ENCODE measurements at places on chromosomes 7 and 10. TPM values are rescaled to one million over a fixed set of nuclear protein-coding genes. Genes with fewer than 3 reads are reported as not detected.

CALML3 gene
- total RNA-seq: not detected

DNA sequence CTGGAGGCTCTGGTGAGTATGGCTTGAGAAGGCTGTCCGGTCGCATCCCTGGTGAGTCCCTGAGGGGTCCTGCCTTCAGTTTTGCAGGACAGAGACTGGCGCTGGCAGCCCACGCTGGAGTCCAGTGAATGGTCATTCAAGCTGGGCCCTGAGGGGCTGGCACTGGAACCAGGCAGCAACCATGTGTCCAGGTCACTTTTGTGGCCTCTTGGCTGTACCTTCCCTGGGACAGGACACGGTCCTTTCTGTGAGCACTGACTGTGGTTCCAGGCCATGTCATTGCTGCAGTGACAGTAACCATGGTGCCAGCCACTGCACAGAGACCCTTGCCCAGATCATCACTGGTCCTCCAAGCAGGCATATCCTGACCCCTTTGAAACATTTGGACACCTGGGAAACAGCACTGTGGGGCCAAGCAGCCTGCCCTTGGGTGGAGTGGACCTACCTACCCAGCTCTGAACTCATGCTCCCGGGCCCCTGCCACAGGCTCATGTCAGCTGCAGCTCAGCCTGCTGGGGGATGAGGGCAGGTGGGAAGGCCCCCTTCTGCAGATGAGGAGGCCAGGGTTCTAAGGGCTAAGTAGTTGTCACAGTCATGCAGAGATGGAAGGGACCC lies 72.1 kb downstream of the ADCY1 start:
- no peaks in the 10 kb centered on the region for H3K36me3 ChIP-seq
- H3K4me3 ChIP-seq: no peak overlapping the region
- peaks cover 2% of the 10 kb centered on the region for H3K4me1 ChIP-seq
- no peak overlapping the region for H3K27ac ChIP-seq
- no peak for DNase-seq

- H3K27me3 ChIP-seq: no peaks in the 10 kb centered on the region
- H3K4me1 ChIP-seq: peaks cover 18% of the 10 kb centered on the region
- no peak overlapping the region for H3K27ac ChIP-seq
- no peak for DNase-seq
- H3K36me3 ChIP-seq: peaks cover 30% of the 10 kb centered on the region
These were observed 92.2 kb downstream of the AVL9 start for GRCh38 chr7:32587411-32587948.

DNA sequence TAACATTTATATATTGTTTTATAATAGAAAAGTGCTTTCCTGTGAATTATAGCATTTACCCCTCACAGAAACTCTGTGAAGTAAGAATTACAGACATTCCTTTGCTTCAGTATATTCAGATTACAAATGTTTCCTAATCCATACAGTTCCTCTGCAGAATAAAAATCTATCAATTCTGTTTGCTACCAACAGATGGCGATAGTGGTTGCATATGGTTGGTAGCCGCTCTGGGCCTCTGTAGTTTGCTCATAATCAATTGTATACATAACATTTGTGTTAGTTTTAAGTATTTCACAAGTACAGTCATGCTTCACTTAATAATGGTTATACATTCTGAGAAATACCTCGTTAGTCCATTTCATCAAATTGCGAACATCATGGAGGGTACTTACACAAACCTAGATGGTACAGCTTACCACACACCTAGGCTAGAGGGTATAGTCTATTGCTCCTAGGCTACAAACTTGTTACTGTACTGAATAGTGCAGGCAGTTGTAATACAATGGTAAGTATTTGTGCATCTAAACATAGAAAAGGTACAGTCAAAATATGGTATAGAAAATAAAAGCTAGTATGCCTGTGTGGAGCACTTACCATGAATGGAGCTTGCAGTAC lies 94.4 kb upstream of the STEAP4 start:
- H3K4me1 ChIP-seq: peaks cover 9% of the 10 kb centered on the region
- H3K36me3 ChIP-seq: no peaks in the 10 kb centered on the region
- no peak overlapping the region for H3K4me3 ChIP-seq
- peak; percentile 8 for DNase-seq
- H3K27me3 ChIP-seq: no peaks in the 10 kb centered on the region
- no peak overlapping the region for H3K27ac ChIP-seq

STEAP2 gene
- not detected for total RNA-seq

ABCA13 gene
- not detected for total RNA-seq

DNA sequence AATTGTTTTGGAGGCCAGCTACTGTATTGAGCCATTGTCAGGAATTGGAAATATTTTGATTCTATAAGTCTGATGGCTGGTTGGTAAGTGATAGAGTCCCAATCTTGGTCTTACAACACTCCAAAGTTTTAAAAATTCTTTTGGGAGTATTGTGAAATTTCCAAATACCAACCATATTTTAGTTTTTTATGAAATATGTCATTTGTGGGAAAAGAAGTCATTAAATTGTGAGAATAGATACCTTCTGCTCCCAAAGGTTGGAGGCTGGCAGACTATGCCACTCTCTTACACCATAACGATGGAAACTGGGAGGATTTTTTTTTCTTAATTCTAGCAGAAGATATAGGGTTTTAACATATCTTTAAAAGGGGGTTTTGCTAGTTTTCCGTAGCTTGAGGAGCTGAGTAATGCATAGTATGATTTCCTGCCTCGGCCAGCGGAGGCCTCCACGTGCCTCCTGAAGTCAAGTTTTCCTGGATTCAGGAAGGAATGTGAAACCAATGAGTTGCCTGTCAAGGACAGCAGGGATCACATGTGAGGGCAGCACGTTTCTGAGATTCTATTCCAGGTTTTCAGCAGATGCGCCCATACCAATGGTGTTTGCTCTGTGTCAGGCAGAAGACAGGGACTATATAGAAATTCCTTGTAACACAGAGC lies 92.2 kb upstream of the LAMB4 start:
- no peak overlapping the region for H3K4me3 ChIP-seq
- no peaks in the 10 kb centered on the region for H3K4me1 ChIP-seq
- H3K27ac ChIP-seq: no peak overlapping the region
- DNase-seq: no peak
- no peaks in the 10 kb centered on the region for H3K36me3 ChIP-seq
- H3K27me3 ChIP-seq: peaks cover 3% of the 10 kb centered on the region

PPP1R9A gene
- not detected for total RNA-seq

DNA sequence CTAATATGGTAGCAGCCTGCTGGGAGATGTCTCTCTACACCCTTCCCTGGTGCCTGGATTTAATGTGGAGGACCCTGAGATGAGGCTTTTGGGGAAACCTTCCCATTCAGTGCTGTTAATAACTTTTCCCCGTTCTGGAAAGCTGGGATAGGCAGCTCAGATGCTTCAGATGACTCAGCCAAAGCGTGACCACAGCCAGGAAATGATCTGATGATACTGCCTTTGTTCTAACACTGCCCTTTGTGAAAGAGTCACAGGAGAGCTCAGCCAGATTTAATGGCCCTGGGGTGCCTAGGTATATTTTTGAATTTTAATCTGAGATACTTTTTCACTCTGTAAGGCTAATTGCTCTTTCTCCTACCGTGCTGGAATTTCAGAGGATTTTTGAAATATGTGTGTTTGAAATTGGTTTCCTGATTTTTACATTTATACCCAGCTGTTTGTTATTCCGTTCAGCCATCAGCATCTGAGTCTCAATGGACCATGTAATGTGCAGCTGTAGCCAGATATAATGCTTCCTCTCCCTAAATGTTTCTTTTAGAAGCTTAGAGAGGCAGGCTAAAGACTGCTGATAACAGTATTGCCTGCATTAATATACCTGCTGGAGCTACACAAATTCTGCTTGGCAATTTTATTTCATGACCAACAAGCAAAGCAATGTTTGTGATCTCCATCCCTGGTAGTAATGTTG lies 17.8 kb downstream of the CELF2 start:
- no peaks in the 10 kb centered on the region for H3K27me3 ChIP-seq
- peaks cover 8% of the 10 kb centered on the region for H3K4me1 ChIP-seq
- H3K36me3 ChIP-seq: no peaks in the 10 kb centered on the region

GRCh38 chr7:34165466-34165865 lies 260.1 kb downstream of the BMPER start:
- no peaks in the 10 kb centered on the region for H3K27me3 ChIP-seq
- H3K27ac ChIP-seq: no peak overlapping the region
- no peaks in the 10 kb centered on the region for H3K36me3 ChIP-seq
- H3K4me1 ChIP-seq: no peaks in the 10 kb centered on the region
- no peak for DNase-seq

GRCh38 chr7:15094989-15095388 lies 192.4 kb upstream of the DGKB start:
- H3K4me3 ChIP-seq: no peak overlapping the region
- H3K27ac ChIP-seq: no peak overlapping the region
- no peaks in the 10 kb centered on the region for H3K4me1 ChIP-seq

GRCh38 chr7:33836797-33837355 lies 68.5 kb upstream of the BMPER start:
- DNase-seq: peak; percentile 32
- no peak overlapping the region for H3K27ac ChIP-seq
- H3K36me3 ChIP-seq: no peaks in the 10 kb centered on the region
- no peaks in the 10 kb centered on the region for H3K4me1 ChIP-seq

DNA sequence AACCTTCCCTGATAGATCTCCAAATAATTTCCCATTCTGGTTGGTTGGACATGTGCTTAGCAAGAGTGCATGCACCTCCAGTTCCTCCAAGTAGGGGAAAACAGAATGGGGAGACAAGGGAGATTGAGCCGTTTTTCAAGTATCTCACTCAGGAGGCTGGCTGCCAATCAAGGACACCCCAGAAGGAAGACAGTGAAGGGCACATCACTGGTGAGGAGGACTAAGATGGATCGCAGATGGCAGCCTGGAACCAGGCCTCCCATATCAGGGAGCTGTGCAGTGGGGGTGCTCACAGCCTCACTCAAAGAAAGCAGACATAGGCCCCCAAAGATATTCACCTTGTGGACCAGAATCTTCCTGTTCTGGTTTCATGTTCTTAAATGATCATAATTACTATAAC lies 31.2 kb downstream of the PTPRZ1 start:
- no peaks in the 10 kb centered on the region for H3K4me1 ChIP-seq
- H3K27me3 ChIP-seq: no peaks in the 10 kb centered on the region
- no peak overlapping the region for H3K4me3 ChIP-seq
- no peak overlapping the region for H3K27ac ChIP-seq

DNA sequence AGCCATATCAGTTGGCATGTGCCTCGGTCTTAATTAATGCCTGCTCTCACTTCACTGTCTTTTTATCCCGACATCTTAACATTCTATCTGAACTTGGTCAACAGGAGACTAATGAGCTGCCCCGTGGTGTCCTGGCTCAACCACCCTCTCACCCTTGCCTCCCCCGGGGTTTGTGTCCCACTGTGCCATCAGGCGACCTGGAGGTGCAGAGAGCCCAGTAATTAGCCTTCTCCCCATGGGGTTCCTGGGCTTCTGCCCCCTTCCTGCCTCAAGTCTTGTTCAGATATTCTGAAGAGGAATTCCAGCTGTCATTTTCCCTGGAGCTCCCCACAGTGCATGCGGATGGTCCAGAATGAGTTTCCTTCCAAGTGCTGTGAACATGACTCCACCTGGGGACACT lies 10.1 kb upstream of the JAKMIP3 start:
- H3K4me3 ChIP-seq: no peak overlapping the region
- DNase-seq: no peak
- no peaks in the 10 kb centered on the region for H3K4me1 ChIP-seq

DNA sequence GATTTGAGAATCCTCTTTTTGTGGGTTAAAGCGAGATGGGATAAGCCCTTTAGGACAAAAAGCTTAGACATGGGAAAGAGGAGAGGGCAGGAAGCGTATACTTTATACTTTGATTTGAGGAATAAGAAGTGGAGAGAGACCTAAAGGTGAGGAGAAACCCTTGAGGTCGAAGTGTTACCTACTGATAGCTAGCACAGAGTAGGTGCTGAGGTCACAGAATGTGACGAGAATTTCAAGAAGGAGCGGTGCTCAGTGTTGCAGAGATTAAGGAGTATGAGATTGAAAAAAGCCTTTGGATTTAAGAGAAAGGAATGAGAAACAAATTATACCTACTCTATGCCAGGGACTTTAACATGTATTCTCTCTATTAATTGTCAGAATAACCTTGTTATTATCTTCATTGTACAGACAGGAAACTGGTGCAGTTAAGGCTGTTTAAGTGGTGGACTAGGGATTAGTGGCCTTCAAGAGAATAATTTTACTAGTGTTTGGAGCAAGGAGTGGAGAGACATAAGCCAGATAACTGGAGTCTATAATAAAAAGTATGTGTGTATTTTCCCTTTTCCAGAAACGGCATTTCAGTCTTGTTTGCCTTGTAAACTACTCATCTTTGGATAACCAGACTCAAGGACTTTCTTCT lies 8.8 kb downstream of the CAPZA2 start:
- peaks cover 38% of the 10 kb centered on the region for H3K36me3 ChIP-seq
- H3K27ac ChIP-seq: peak overlapping the region; percentile 84
- H3K27me3 ChIP-seq: no peaks in the 10 kb centered on the region
- H3K4me1 ChIP-seq: peaks cover 76% of the 10 kb centered on the region
- no peak overlapping the region for H3K4me3 ChIP-seq

GRCh38 chr7:66699998-66700397 lies 40.5 kb upstream of the RABGEF1 start:
- no peak overlapping the region for H3K27ac ChIP-seq
- no peaks in the 10 kb centered on the region for H3K36me3 ChIP-seq
- H3K4me3 ChIP-seq: no peak overlapping the region
- no peaks in the 10 kb centered on the region for H3K4me1 ChIP-seq

DNA sequence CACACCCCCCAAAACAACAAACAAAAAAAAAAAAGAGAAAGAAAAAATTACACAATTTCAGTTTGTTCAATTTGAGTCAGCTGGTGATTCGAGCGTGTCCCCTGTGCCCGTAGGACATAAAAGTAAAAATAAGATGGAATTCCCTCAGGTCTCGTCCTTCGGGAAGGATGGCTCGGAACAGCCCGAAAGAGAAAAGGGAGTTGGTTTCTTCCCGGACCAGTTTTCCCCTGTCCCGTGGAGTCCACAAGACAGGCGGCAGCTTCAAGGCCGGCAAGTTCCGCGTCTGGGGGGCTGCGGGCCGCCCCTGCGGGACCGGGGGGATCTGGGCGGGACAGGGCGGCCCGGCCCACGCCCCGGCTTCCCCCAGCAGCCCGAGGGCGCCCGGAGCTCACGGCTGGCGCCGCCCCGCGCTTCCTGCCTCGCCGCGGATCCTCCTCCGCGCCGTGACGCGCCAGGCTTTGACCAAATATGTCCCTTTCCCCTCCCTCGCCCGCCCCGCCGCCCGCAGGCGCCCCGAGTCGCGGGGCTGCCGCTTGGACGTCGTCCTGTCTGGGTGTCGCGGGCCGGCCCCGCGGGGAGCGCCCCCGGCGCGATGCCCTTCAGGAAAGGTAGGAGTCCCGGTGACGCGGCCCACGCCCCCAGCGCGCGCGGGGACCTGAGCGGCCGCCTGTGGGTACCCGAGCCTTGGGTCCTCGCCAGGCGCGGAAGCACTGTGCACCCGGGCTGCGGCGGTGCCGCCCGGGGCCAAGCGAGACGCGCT lies 55.8 kb downstream of the RBM17 start:
- DNase-seq: peak; percentile 94
- peak overlapping the region; percentile 90 for H3K27ac ChIP-seq
- H3K27me3 ChIP-seq: no peaks in the 10 kb centered on the region
- H3K4me3 ChIP-seq: peak overlapping the region; percentile 81

GRCh38 chr10:42952931-42953683 lies 123.8 kb upstream of the RET start:
- H3K4me1 ChIP-seq: no peaks in the 10 kb centered on the region
- H3K27ac ChIP-seq: no peak overlapping the region
- peaks cover 4% of the 10 kb centered on the region for H3K27me3 ChIP-seq
- H3K4me3 ChIP-seq: no peak overlapping the region

INA gene
- 0.32 TPM for total RNA-seq

All from activated CD4-positive, alpha-beta T cell treated with anti-CD3 and anti-CD28 coated beads for 36 hours (primary cell).